Activated T-helper 9 cell treated with anti-CD3 and anti-CD28 coated beads, Interleukin-2, amount 50 U/mL, for 16 hours (primary cell): ENCODE measurements at places on chromosomes 7 and 10.

- no peak for DNase-seq
Measured at GRCh38 chr10:131729938-131730660, 170.7 kb upstream of the PPP2R2D start.

- DNase-seq = no peak
Measured at GRCh38 chr10:131429141-131429540, 117.6 kb upstream of the TCERG1L start.

DNA sequence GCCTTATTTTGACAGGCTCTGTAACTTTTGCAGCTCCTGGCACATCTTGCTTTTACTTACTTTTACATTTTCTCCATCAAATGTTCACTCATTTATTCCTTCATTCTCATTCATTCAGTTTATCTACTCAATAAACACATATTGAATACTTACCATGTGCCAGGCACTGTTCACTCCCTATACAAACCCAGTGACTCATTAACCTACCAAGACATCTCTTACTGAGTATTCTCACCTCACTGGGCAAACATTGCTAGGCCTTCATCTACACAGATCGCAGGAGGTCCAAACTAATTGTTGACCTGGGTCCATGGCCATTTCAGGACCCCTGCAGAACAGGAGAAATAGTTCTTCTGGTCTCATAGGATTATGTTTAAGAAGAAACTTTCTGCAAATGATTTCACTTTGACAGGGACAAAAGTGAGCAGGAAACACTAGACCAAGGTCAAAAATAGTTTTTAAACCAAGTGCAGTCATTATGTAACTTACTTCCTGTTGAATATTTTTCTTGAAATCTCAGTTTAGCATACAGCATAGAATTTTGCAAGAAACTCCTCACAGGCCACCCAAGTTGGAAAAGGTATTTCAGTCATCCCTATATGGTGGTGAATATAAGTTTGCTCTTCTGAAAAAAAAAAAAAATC is 17.6 kb downstream of the SLC26A4 start:
- no peak for DNase-seq

GRCh38 chr7:135822376-135822775 is 73.8 kb upstream of the FAM180A start:
- no peak for DNase-seq

- no peak for DNase-seq
Measured at GRCh38 chr10:111430070-111430469, 353.2 kb downstream of the ADRA2A start.

GRCh38 chr10:80619036-80619435 is 81.3 kb downstream of the SH2D4B start:
- no peak for DNase-seq

DNA sequence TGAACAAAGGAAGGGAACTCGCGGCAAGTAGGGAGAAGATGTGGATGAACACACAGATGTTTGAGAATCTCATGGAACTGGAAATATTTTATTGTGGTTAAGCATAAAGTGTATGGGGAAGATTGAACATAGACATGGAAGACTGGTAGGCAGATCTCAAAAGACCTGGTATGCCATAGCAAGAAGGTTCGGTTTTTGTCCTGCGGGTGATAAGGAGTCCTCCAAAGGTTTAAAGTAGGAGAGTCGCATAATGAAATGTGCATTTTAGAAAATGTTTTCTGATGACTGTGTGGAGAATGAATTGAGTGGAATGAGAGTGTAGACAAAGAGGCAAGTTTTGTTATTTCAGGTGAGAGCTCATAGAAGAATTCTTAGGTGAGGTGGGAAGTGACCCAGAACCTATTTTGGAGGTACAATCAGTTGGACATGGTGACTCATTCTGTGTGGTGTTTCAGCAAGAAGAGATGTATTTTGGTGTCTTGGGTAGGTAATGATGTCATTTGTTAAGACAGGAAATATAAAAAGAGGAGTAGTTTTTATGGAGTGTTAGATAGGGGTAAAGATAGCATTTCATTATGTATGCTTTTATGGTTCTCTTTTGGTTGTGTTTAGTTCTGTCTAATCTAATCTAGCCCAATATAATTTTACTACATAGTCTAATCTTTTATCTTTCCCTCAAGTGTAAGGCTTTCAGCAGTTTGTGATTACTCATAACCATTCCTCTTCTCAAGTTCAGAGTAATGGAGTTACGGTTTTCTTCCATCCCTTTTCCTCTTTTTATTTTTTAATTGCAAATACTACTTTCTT is 239.2 kb downstream of the EXOC4 start:
- no peak for DNase-seq

GRCh38 chr7:106755641-106756040 is 94.7 kb upstream of the CCDC71L start:
- no peak for DNase-seq

DNA sequence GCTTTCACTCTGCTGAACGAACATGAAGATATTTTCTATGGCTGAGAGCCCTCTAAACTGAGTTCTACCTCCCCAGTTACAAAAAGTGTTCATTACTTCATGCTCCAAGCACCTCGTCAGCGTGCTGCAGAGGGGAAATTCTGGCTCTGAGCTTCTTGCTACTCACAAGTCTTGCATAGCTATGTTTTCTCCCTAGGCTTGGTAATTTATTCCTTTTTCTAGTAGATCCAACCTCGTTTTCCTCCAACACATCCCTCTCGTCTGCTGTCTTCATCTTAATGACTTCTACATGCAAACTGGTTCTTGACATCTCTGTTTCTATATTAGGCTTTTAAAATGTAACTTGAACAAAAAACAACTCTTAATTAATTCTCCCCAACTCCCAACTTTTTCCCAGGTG is 1034.5 kb downstream of the REEP3 start:
- no peak for DNase-seq

DNA sequence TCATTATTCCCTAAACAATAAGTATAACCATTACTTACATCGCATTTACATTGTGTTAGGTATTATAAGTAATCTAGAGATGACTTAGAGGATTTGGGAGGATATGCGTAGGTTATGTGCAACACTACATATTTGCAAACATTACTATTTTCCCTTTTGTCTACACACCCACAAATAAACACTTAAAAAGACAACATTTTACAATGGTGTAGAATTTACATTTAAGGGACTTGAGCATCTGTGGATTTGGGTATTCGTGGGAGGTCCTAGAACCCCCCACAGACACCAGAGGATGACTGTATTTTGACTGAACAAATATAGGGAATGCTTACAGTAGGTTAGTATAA is 220.2 kb upstream of the MYO3A start:
- DNase-seq = no peak

DNA sequence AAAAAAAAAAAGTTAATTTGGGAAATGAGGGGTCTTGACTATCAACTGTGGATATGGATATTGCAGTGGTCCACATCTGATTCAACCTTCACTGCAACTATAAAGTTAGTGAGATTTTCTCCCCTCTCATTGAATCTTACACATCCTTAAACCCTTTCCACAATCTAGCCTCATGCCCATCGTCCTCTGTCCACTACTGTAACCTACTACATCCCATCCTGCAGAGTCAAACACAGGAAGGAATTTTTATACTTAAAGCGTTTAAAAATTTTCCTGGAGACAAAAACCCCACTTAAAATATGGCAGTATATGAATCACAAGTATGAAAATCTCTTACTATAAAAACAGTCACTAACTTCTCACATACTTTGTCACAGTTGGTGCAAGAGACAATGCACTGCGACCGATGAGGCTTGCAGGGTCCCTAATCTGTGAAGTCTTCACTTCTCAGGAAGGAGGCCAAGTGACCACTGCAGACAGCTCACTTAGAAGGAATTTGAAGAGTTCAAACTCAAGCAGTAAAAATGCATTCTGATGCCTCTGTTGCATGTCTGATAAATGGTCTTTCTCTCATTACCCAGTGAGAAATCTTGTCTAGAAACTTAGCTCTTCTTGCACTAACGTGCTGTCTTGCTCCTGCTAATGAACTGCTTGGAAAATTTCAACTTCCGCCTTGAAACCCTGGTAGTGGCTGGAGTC is 50.3 kb upstream of the ST8SIA6 start:
- DNase-seq = no peak

GRCh38 chr7:148481971-148482626 is 108.5 kb upstream of the C7orf33 start:
- DNase-seq = no peak

DNA sequence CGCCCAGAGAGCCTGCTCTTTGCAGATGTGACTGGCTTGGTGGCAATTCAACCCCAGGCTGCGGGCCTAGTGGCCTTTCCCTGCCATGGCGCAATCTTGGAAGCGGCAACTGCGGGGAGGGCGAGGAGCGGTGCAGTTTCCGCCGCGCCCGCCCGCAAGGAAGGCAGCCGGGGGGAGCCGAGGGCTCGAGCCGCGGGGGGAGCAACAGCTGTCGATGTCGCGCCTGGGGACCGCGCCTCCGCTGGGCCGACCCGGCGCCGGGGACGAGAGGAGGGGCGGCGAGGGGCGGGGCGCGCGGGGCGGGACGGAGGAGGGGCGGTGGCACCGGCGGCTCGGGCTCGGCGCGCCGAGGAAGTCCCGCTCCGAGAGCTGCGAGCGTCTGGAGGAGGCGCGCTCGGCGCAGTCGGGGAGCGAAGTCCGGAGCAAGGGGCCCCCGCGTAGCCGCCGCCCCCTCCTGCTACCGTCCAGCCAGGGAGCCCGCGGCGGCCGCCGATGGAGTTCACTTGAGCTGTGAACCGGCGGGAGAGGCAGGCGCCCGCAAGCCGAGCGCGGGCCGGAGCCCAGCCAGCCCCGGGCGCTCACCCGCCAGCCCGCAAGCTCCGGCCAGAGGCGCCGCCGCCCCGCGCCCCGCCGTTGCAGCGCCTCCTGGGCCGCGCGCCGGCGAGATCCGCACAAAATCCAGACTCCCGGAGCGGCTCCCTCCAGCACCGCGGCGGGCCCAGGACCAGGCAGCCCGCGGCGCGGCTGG is 438.1 kb upstream of the GALNT17 start:
- DNase-seq = peak; percentile 65

DNA sequence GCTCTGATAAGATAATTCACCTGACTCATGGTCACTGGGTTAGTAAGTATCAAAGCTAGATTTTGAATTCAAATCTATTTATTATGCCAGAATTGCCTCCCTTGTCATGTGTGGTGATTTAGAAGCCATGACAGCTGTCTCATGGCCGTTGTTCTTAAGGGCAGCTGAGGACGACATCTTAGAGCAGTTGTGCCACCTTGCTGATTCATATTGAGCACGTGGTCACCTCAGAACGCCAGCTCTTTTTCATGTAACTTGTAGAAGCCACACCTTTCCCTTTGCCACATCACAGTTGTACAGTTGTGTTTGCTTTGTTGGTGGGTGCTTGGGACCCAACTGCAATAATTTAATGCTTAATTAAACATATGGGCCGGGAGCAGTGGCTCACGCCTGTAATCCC is 4.3 kb upstream of the PIK3AP1 start:
- no peak for DNase-seq

DNA sequence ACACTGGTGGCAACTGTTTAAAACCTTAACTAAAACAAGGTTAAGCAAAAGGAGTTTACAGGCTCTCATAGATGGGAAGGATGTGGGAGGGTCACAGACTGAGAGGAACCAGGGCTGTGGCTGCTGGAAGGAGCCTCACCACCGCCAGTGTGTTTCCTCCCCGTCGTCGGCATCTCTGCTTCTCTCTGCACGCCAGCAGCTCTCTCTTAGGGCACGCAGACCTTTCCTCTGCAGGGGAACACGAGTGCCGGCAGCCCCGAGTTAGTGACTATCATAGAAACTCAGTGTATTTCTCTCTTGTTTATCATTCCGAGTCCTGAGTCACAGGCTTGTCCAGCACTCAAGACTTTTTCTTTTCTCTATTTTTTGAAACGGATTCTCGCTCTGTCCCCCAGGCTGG is 8.1 kb upstream of the SH2D4B start:
- DNase-seq = no peak

GRCh38 chr7:142140401-142140959 is 29.0 kb downstream of the MGAM2 start:
- no peak for DNase-seq

DNA sequence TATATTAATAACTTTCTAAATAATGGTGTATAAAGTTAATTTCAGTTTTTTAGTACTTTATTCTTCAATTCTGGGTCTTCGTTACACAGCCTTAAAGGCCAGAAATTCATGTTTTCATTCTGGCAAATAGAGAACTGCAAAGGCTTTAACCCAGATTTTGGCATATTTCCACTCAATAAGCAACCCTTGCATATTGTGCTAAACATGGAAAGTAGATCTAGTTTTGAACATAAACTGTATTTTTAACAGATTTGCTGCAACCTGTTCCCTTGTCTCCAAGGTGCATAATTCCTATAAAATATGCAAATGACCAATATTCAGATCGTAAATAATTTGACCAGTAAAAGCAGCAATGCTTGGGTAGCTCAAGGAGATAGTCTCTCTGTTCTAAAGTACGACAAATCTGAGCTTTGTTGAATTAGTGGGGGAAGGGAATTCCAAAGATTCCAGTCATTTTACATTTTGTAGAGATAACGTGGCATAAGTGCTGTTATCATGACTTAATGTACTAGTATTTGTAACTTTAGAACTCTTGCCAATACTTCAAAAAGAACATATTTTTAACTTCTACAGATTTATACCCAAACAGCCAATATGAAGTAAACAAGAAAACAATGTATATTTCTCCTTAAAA is 46.4 kb upstream of the RSBN1L start:
- no peak for DNase-seq

- no peak for DNase-seq
Measured at GRCh38 chr7:109806548-109806947, 1236.9 kb downstream of the DNAJB9 start.

GRCh38 chr10:124701881-124702656 is 42.1 kb downstream of the FAM53B start:
- peak; percentile 32 for DNase-seq

GRCh38 chr10:31918671-31919409 is 9.8 kb downstream of the ARHGAP12 start:
- no peak for DNase-seq

GRCh38 chr7:25968205-25968993 is 183.6 kb upstream of the NFE2L3 start:
- DNase-seq = peak; percentile 20

DNA sequence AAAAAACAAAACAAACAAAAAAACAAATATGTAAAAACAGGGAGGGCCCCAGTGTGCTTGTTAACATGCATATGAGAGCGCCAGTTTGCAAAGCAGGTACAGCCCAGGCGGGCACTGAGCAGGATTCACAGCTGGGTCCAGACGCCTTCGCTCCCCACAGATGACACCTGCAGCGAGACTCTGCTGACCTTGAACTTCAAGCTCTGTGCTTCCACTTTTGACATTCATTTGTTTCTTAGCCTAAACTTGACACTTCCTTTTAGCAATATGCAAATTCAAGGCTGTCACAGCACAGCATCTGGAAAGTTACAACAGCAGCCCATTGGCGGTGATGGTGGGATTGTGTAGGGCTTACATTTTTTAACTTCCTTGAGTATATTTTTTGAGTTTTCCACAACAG is 88.8 kb upstream of the TNS3 start:
- no peak for DNase-seq

GRCh38 chr10:122532601-122533296 is 27.8 kb upstream of the DMBT1 start:
- no peak for DNase-seq

DNA sequence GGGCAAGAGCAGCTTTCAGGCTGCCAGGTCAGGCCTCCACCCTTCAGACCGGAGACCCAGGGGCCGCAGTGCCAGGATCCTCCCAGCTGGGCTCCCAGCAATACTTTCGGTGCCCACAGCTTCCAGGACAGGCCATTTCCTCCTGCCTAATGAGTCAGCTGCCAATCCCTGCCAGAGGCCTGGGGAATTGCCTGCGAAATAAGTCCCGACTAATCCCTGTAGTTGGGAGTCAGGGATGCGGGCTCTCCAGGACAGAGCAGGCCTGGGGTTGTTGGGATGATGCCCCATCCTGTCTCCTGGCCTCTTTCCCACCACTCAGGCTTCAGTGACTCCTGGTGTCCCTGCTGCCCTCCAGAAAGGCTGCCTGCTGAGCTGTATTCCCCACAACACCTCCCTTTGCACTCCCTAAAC is 143.5 kb upstream of the UNC5B start:
- no peak for DNase-seq

GRCh38 chr10:53864846-53865245 is 936.2 kb downstream of the PCDH15 start:
- DNase-seq = no peak
